ENCODE measurements at places on chromosomes 16 and 17.
A peak's percentile ranks its signal among the peaks of the same experiment; 100 is the strongest.

- DNase-seq = no peak
Measured at GRCh38 chr16:69741951-69742904, 12.5 kb downstream of the NOB1 start.

GRCh38 chr16:2455081-2455845 lies 4.6 kb upstream of the TEDC2 start:
- no peak for DNase-seq

DNA sequence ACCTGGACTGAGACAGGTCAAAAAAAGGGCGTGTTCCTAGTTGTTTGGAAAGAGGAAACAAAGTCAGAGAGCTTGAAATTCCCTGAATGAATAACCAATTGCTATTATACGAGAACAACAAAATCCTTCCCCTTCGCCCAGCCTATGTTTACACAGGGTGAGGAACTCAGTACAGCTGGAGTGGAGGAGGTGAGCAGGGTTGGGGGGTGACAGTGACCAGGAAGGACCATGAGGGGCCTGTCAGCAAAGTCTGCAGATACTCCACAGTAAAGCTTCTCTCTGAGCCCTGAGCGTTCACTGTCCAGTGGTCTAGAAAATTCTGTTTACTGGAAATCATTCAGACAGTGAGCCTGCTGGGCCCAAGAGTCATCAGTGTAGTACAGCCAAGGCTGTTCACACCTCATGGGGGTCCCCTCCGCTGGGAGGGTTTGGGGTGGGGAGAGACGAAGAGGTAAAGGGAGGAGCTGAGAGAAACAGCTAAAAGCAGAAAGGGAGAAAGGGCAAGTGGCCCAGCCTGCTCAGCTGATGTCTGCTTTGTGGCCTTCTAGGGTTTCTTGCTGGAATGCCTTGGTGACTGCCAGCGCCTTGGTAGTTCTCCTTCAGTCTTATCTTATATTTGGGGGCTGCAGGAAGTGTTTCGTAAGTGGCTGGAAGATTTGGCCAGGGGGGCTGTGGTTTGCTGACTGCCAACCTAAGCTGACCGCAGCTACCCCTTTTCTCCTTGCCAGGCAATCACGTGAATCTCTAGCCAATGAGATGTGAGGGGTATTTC lies 5.7 kb downstream of the DUSP3 start:
- no peak for DNase-seq

- no peak for DNase-seq
Measured at GRCh38 chr16:88019821-88020515, 68.7 kb downstream of the BANP start.

- DNase-seq = no peak
Measured at GRCh38 chr16:50390371-50390771, 21.6 kb upstream of the BRD7 start.

GRCh38 chr16:53913920-53914319 lies 210.0 kb downstream of the FTO start:
- no peak for DNase-seq

GRCh38 chr17:62809656-62810055 lies 1.5 kb upstream of the MARCHF10 start:
- DNase-seq = no peak

- DNase-seq = no peak
Measured at GRCh38 chr16:50653633-50654519, 27.2 kb downstream of the SNX20 start.

GRCh38 chr17:47705536-47706530 lies 11.9 kb downstream of the TBKBP1 start:
- peak; percentile 71 for DNase-seq

DNA sequence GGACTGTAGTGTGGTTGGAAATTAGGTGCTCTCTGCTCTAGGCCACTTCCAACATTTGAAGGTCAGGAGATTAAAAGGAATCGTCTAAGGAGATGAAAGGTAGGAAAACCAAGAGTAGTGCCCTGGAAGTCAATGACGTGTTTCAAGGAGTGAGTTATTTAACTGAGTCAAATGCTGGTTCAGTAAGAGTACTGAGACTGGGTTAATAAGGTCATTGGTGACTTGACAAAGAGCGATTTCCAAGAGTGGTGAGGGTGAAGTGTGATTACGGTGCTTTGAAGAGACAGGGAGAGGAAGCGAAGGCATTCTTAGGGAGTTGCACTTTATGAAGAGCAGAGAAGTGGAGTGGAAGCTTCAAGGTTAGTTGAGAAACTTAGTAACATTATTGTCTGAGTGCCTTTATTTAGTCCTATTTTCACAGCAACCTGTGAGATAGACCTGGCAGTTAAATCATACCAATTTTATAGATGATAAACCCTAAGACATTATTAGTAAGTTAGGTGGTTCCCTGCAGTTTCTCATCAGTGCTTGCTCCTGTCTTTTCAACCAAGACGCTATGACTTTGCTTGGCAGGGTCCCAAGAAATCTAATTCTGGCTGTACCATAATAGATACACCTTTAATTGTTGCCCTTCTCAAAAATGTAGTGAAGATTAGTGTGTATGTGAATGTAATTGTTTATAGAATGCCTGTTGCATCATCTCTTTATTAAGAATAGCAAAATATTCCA lies 5.9 kb downstream of the ZNF207 start:
- DNase-seq = no peak

DNA sequence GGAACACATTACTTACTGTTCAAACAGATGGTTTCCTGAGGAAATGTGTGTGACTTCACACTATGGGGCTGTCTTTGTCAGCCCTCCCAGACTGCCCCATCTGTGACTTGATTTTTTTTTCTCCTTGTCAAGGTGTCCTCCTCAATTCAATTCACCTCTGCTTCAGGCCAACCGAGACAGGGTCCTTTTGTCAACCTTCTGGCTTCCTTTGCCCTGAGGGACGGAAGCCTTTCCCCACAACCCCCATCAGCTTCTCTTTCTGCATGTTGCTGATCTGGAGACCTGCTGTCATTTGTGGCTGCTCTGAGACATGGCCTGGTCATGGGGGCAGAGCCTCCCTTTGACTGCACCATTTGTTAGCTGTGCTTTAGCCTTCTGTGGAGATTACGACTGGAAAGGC lies 21.3 kb upstream of the RGS9 start:
- no peak for DNase-seq

DNA sequence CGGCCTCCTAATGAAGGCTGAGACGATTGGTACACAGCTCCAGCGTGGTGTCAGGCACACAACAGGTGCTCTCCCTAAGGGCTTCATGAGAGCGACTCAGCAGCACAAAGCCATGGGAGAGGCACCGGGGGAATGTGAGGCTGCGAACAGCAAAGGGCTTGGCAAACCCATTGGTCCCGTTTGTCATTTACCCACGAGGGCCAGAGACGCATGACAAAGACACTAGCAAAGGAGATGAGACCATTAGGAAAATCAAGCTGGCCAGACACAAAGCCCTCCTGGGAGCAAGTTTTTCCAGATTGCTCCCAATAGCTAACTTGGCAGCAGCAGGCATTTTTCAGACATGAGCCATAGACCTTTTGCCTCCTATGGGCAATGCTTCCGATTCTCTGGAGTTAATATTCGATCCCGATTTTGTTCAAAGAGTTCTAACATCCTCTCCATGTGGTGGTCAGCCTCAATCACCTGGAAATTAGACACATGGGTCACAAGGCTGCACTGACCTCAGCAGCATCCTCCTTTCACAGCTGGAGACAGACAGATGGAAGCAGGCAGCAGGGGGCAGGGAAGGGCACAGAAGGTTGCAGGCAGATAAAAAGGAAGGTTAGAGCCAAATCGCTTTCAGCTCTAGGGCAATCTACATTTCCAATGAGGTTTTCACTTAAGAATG lies 38.2 kb downstream of the TK2 start:
- no peak for DNase-seq

DNA sequence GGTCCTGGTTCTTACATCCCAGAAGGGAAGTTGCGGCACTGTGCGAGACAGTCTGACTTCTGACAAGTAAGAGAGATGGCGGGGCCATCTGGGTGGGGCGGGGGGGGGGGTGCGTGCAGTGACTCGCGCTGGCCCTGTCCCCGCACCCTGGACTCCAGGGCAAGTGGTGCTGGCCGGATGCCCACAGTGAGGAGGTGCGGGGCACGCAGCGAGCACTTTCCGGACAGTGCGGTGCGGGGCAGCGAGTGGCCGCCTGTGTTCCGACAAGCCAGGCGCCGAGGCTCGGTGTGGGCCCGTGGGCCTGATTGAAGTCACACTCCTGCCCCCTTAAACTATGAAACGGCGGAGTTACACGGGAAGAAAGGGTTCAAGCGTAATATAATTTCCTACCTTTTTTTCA lies 106.4 kb downstream of the BANP start:
- DNase-seq = no peak

DNA sequence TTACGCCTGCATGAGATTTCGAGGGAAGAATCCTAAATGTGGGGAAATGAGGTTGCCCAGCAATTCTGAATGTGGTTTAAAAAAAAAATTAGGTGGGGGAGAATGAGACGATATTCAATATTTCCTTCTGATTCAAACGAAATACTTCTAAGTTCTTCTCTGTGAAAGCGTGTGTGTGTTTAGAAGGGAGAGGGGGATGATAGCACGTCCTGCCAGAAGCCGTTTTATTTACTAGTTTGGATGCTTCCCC lies 47.8 kb downstream of the TBC1D16 start:
- no peak for DNase-seq

GRCh38 chr16:57570301-57571070 lies 28.0 kb downstream of the ADGRG5 start:
- DNase-seq = no peak

- peak; percentile 17 for DNase-seq
Measured at GRCh38 chr17:6548578-6549330, 7.6 kb downstream of the PITPNM3 start.

- DNase-seq = no peak
Measured at GRCh38 chr17:21389394-21389793, 13.2 kb downstream of the KCNJ12 start.

All from activated CD4-positive, alpha-beta T cell treated with anti-CD3 and anti-CD28 coated beads, Interleukin-2, amount 50 U/mL, for 48 hours (primary cell).